ENCODE measurements at places on chromosomes 6 and 20. TPM values are rescaled to one million over a fixed set of nuclear protein-coding genes. Genes with fewer than 3 reads are reported as not detected.

ADGRF4 gene
- 2.7 TPM for total RNA-seq

OR2H2 gene
- not detected for total RNA-seq

APOBEC2 gene
- 0.16 TPM for total RNA-seq

TP53TG5 gene
- not detected for total RNA-seq

Measured in fibroblast of the aortic adventitia (primary cell).